Stomach (tissue), 19 donors: ENCODE measurements at places on chromosomes 6 and 20. TPM values are rescaled to one million over a fixed set of nuclear protein-coding genes. Genes with fewer than 3 reads are reported as not detected.

DNA sequence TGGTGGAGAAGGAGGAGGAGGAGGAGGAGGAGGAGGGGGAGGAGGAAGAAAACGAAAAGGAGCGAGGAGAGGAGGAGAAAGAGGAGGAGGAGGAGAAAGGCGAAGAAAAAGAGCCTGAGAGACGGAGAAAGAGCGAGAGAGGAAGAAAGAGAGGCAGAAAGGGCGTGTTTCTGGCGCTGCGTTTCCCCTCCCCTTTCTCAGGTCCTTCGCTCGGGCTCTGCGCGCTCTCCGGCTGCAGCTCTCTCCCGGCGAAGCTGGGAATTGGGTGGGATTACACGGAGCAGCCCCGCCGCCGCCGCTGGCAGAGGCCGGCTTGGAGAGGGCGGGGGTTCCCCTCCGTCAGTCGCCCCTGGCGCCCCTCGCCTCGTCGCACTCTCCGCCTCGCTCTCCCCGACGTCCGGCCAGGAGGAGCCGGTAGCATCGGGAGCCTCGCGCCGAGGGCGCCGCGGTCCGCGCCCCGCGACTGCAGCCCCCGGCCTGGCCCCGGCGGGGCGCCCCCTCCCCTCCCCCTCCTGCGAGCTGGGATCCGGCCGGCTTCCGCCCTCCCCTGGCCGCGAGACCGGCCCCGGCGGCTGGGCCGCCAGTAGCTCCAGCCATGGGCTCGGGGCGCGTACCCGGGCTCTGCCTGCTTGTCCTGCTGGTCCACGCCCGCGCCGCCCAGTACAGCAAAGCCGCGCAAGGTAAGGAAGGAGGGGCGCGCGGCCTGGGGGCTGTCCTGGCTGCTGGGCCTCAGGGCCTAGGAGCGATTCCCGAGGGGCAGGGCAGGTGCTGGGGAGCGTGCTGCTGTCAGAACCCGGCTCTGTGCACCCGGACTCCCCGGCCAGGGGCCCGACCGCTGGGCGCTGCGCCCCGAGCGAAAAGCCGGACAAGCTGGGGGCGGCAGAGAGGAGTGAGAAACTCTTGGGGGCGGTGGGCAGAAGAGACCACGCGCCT is at the start of gene SCUBE3:
Gene SCUBE3 (plus strand): TSS at position 133 of the 933 bp plus-strand sequence. CDS start 463 bp downstream, at position 596.
- peaks cover 30% of the 10 kb centered on the region for H3K4me1 ChIP-seq
- DNase-seq = peak; percentile 84
- peak within 1 kb of the TSS; percentile 59 for H3K4me3 ChIP-seq
- H3K27ac ChIP-seq = peak within 1 kb of the TSS; percentile 42
- no peaks in the 10 kb centered on the region for H3K36me3 ChIP-seq
- no peaks in the 10 kb centered on the region for H3K27me3 ChIP-seq

Gene GPX6
- total RNA-seq = not detected

Gene SLC17A2
- not detected for total RNA-seq

Gene GJA10
- total RNA-seq = not detected
